Activated CD4-positive, alpha-beta memory T cell treated with anti-CD3 and anti-CD28 coated beads for 36 hours (primary cell): ENCODE measurements at places on chromosomes 1 and 21.

- peaks cover 2% of the 10 kb centered on the region for H3K27me3 ChIP-seq
- no peaks in the 10 kb centered on the region for H3K4me1 ChIP-seq
- no peak overlapping the region for H3K27ac ChIP-seq
- H3K4me3 ChIP-seq: no peak overlapping the region
Observed at GRCh38 chr1:29575277-29575676, 339.0 kb downstream of the PTPRU start.

GRCh38 chr1:223363856-223364684 lies at the start of gene SUSD4:
TSS of gene SUSD4 (minus strand) at chr1:223364176. CDS start at chr1:223363425, 751 bp downstream.
- peaks cover 13% of the 10 kb centered on the region for H3K4me1 ChIP-seq
- H3K36me3 ChIP-seq: no peaks in the 10 kb centered on the region

DNA sequence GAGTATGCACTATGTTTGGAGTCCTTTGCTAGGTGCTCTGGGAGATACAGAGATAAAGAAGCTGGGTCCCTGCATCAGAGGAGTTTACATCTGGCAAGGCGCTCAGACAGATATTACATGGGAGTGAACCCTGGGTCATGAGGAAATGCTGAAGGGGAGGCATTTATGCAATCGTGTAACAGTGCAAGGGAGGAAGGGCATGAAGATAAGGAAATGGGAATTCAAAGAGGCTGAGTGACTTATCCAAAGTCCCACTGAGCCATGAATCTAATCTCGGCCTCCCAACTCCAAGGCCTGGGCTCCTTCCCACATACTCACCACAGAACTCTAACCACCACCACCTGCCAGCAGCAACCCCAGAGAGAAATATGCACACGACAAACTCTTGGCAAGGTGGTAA lies 51.6 kb downstream of the FAM163A start:
- no peak for DNase-seq
- no peak overlapping the region for H3K27ac ChIP-seq
- no peaks in the 10 kb centered on the region for H3K27me3 ChIP-seq
- no peaks in the 10 kb centered on the region for H3K4me1 ChIP-seq
- H3K36me3 ChIP-seq: no peaks in the 10 kb centered on the region

GRCh38 chr1:94660994-94661393 lies 119.4 kb upstream of the F3 start:
- peaks cover 3% of the 10 kb centered on the region for H3K27me3 ChIP-seq
- no peak overlapping the region for H3K4me3 ChIP-seq
- no peak overlapping the region for H3K27ac ChIP-seq
- no peaks in the 10 kb centered on the region for H3K36me3 ChIP-seq

- DNase-seq: peak; percentile 37
- H3K4me3 ChIP-seq: no peak overlapping the region
- H3K27ac ChIP-seq: peak overlapping the region; percentile 55
- peaks cover 76% of the 10 kb centered on the region for H3K4me1 ChIP-seq
Observed at GRCh38 chr1:84973498-84974334, 23.2 kb downstream of the MCOLN2 start.

GRCh38 chr1:66175581-66175980 lies 358.4 kb upstream of the SGIP1 start:
- peaks cover 6% of the 10 kb centered on the region for H3K27me3 ChIP-seq
- no peak overlapping the region for H3K4me3 ChIP-seq

DNA sequence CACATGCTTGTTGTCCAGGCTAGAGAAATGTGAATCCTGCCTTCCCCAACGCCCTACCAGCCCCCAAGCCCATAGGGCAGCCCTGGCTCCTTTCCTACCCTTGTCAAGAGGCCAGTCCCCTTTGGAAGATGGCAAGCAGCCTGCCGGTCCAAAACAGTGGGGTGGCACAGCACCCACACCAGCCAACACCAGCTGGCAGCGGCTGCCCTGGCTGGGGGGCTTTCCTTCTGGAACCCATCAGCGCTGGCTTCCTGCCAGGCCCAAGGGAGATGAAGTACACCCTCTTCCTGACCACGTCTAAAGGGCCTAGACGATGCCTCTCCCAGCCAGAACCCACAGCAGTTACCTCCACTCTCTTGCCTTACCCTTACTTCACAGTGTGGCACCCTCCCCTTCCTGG lies 24.2 kb downstream of the KCNN3 start:
- peaks cover 16% of the 10 kb centered on the region for H3K4me1 ChIP-seq
- H3K36me3 ChIP-seq: no peaks in the 10 kb centered on the region
- no peak overlapping the region for H3K4me3 ChIP-seq
- peaks cover 8% of the 10 kb centered on the region for H3K27me3 ChIP-seq

DNA sequence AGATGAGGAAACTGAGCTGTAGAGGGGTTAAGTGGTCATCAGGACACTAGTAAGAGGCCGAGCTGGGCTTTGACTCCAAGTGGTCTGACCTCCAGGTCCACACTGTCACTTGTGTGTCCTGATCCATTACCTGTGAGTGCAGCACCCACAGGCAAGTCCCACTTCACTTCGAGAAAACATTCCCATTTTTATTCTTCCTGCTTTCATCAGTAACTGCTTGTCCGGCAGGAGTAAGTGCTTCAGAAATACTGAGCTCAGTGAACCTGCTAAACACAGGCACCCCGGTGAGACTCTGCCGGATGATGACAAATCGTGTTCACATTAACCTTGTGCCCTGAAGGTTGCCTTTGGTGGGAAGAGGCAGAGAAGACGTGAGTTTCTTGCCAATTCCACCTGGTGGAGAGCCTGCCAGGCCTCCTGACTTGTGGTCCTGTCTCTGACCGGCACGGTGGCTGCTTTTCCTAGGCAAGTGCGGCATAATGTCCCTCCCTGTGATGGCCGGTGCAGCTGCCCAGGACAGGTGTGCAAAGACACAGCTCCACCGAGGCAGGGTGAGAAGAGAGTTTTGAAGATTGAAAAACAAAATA lies 29.4 kb downstream of the ZBTB18 start:
- H3K36me3 ChIP-seq: no peaks in the 10 kb centered on the region
- DNase-seq: no peak
- no peak overlapping the region for H3K27ac ChIP-seq
- H3K4me3 ChIP-seq: no peak overlapping the region

DNA sequence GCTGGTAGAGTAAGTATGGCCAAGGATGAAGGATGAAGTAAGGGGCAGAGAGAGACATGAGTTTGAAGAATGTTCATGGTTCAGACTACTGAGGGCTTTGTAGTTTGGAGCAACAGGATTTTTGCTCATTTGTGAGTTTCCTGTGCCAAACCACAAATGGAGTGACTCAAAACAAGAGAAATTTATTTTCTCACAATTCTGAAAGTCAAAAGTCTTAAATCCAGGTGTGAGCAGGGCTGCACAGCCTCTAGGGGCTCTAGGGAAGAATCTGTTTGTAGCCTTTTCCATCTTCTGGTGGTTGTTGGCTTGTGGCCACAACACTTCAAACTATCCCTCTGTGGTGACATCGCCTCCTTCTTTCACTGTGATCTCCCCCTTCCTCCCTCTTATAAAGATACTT lies 58.9 kb downstream of the RHOU start:
- H3K4me3 ChIP-seq: no peak overlapping the region
- DNase-seq: peak; percentile 52
- H3K27me3 ChIP-seq: no peaks in the 10 kb centered on the region
- no peak overlapping the region for H3K27ac ChIP-seq
- H3K4me1 ChIP-seq: peaks cover 9% of the 10 kb centered on the region

GRCh38 chr1:205531191-205532025 lies 26.9 kb downstream of the CDK18 start:
- H3K27me3 ChIP-seq: peaks cover 7% of the 10 kb centered on the region
- H3K36me3 ChIP-seq: no peaks in the 10 kb centered on the region
- no peak overlapping the region for H3K27ac ChIP-seq
- no peak for DNase-seq
- peaks cover 4% of the 10 kb centered on the region for H3K4me1 ChIP-seq

DNA sequence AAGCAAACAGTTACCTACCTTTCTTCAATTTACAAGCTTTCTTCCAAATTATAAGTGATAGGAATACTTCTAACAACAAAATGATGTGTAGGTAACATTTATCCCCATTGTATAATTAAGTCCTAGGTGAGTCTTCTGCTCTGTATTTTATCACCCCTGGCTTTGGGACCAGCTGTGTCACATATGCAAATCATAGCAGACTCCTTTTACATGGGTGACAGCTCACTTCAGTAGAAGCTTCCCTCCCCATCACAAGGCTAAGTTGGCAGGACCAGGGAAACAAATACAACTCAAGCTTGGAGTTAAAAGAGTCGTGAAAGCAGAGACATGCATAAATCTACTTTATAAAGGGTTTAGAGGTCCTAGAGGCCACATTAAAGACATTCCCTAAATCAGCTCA lies 121.1 kb upstream of the RUNX1 start:
- H3K4me1 ChIP-seq: peaks cover 33% of the 10 kb centered on the region
- H3K4me3 ChIP-seq: no peak overlapping the region
- no peaks in the 10 kb centered on the region for H3K36me3 ChIP-seq
- H3K27ac ChIP-seq: no peak overlapping the region
- H3K27me3 ChIP-seq: no peaks in the 10 kb centered on the region

DNA sequence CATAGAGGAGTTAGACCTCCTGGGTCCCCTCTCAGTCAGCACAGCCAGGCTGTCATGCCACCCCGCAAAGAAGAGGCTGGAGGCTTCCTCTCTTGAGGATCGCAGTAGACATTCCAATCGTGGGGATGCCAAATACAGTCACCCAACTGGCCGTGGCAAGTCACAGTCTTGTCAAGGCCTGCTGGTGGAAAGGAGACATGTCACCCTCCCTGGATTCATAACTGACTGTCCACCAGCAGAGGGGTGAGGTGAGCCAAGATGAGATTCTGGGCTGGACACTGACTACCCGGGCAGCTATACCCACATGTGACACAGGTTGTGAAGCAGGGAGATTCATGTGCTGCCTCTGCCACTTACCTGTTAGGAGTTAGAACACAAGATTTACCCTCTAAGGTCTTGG lies 123.5 kb upstream of the NGF start:
- no peaks in the 10 kb centered on the region for H3K4me1 ChIP-seq
- peaks cover 3% of the 10 kb centered on the region for H3K27me3 ChIP-seq
- no peaks in the 10 kb centered on the region for H3K36me3 ChIP-seq
- H3K27ac ChIP-seq: no peak overlapping the region

GRCh38 chr1:162070825-162071224 lies 1.3 kb downstream of the NOS1AP start:
- DNase-seq: no peak
- H3K27me3 ChIP-seq: peaks cover 54% of the 10 kb centered on the region
- H3K27ac ChIP-seq: no peak overlapping the region
- peaks cover 9% of the 10 kb centered on the region for H3K4me1 ChIP-seq

DNA sequence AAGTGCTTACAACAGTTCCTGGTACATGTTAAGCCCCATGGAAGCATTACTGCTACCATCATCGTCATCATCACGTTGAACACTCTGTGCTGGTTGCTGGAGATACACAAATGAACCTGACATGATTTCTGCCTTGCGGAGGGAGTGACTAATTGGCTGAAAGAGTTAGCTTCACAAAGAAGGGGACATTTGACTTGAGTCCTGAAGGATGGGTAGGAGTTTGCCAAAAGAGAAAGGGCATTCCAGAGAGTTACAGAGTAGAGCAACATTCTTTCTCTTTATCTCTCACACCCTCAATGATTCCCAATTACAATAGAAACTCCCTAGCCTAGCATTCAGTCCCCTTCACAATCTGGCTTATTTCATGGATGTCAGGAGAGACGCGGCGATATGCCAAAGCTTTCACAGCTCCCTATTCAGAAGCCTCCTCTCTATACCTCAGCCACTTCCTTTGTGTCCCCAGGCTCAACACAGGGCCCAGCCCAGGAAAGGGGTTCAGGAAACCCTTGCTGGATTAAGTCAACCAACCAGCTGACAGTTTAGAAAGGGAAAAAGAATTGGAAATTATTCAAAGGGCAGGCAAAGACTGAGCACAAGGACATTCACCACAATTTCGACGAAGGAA lies 38.0 kb downstream of the SLC1A7 start:
- peaks cover 7% of the 10 kb centered on the region for H3K4me1 ChIP-seq
- H3K27me3 ChIP-seq: peaks cover 6% of the 10 kb centered on the region
- H3K27ac ChIP-seq: no peak overlapping the region
- H3K4me3 ChIP-seq: no peak overlapping the region

GRCh38 chr1:109314795-109315194 lies 8.0 kb upstream of the MYBPHL start:
- no peaks in the 10 kb centered on the region for H3K4me1 ChIP-seq
- no peaks in the 10 kb centered on the region for H3K36me3 ChIP-seq
- H3K27ac ChIP-seq: no peak overlapping the region
- H3K27me3 ChIP-seq: peaks cover 5% of the 10 kb centered on the region
- H3K4me3 ChIP-seq: no peak overlapping the region

- H3K4me1 ChIP-seq: no peaks in the 10 kb centered on the region
- no peak overlapping the region for H3K27ac ChIP-seq
- DNase-seq: no peak
- peaks cover 10% of the 10 kb centered on the region for H3K36me3 ChIP-seq
Observed at GRCh38 chr1:182823220-182823619, 15.9 kb upstream of the DHX9 start.

- H3K27ac ChIP-seq: no peak overlapping the region
- H3K4me1 ChIP-seq: no peaks in the 10 kb centered on the region
- H3K36me3 ChIP-seq: peaks cover 12% of the 10 kb centered on the region
- no peak overlapping the region for H3K4me3 ChIP-seq
Observed at GRCh38 chr21:44382536-44382935, 29.1 kb downstream of the TRPM2 start.

DNA sequence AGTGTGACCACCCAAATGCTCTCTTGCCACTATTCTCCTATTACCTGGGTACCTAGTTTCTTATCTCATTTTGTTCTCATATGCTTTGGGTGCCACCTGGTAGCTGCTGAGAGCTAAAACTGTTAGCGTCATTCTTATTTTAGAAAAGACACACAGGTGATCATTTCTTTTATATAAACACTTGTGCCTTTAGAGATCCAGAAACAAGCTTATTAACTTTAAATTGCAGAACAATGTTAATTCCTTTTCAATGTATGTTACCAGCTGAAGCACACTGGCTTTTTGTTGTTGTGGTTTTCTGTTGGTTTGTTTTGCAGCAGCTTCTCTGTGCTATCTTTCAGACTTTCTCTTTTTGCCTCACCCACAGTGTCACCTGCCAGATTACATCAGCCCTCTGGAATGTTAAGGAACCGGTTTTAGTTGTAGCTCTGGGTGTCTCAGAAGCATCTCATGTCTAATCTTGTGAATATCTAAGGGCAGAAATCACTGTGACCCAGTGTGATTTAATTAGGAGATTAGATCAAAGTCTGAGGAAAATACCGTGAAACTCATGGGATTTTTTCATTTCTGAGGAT lies 43.4 kb upstream of the SLC19A2 start:
- no peak overlapping the region for H3K4me3 ChIP-seq
- H3K4me1 ChIP-seq: peaks cover 2% of the 10 kb centered on the region
- no peak for DNase-seq
- H3K36me3 ChIP-seq: peaks cover 87% of the 10 kb centered on the region
- no peaks in the 10 kb centered on the region for H3K27me3 ChIP-seq
- no peak overlapping the region for H3K27ac ChIP-seq

DNA sequence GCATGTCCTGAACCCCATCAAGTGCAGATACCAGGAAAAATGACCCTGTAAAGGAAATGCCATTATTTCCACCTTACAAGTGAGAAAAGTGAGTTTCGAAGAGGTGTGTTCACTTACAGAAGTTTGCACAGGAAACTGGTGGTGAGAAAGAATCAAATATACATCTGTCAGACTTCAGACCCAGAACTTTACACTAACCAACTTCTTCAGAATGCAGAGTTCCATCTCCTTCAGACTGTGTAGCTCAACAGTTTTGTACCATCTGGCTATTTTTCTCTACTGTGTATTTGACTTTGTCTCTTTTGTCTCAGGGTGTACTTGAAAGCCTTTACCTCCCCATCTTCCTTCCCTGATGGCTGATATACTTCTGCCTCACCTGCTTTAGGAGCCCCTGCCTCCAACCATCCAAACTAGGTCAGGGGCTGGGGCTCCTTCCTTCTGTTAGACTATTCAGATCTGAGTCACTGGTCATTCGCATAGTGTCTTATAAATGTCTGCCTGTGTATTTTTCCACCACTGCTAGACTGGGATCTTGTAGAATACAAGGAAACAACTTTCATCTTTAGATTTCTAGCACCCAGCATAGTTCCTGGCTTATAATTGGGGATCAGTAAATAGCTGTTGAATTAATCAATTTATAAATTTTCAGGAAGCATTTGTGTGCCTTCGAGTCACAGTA lies 247.9 kb downstream of the FGGY start:
- DNase-seq: no peak
- H3K27me3 ChIP-seq: no peaks in the 10 kb centered on the region
- H3K4me1 ChIP-seq: no peaks in the 10 kb centered on the region
- H3K4me3 ChIP-seq: no peak overlapping the region
- H3K36me3 ChIP-seq: no peaks in the 10 kb centered on the region
